ENCODE measurements at places on chromosomes 11 and 22.
A peak's percentile ranks its signal among the peaks of the same experiment; 100 is the strongest.

DNA sequence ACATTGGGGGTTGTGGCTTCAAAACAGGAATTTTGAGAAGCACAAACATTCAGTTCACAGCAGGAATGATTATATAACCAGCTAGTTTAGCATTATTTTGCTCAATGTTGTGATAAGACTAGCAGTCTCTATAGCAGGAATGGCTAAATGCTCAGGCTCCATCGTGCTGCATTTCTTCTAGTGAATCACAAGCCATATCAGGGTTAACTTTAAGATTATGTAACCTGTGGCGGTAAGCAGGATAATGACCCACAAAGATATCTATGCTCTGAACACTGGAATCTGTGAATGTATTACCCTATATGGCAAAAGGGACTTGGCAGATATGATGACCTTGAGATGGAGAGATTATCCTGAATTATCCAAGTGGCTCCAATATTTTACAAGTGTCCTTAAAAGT, 14.8 kb downstream of the FSHB start:
- no peak for DNase-seq

DNA sequence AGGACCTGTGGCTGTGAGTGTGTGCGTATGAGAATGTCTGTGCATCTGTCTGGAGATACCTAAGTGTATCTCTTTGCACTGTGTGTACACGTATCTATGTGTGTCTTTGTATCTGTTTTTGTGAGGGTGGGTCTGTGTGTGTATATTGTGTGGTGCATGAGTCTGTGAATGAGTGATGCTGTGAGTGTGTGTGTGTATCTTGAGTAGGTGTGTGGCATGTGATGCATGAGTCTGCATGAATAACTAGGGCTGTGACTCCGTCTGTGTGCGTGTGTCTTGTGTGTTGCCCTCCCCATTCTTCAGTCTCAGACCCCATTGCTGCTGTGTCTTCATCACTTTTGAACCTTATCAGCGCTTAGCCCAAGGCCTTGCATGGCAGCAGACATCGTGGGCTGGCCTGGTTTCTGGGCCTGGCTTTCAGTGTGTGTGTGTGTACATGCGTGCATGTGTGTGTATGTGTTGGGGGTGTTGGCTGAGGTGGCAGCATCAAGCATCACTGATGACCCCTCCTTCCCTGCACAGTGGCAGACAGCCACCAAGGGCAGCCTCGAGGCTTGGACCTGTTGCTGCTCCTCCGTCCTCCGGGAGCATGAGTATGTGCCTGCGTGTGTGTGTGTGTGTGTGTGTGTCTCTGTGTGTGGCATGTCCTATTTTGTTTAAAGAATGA, 1.4 kb downstream of the SGSM1 start:
- DNase-seq = no peak

DNA sequence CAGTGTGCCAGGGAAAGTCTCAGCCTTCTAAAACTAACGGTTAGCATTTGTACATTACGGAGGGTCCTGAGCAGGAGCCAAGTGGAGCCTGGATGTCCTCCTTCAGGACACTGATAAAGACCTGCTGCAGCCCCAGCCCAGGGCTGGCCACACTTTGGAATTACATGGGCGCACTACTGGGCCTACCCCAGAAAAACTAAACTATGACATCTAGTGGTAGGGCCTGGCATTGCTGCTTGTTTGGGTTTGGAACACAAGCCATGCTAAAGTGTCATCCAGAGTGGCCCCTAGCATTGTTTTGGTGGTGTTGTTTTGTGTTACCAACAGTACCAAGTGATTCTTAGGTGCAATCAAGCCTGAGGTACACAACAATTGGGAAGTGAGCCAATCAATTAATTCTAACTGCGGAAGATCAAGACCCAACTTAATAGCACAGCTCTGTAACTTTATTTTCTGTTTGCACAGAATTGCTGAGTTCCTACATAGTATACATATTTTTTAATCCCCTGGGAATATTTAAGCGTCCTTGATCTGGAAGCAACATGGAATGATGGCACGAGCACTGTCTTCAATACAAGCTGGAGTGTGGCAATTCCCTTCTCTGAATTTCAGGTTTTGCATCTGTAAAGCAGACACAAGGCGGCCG, 340.7 kb downstream of the LARGE1 start:
- DNase-seq = peak; percentile 3

DNA sequence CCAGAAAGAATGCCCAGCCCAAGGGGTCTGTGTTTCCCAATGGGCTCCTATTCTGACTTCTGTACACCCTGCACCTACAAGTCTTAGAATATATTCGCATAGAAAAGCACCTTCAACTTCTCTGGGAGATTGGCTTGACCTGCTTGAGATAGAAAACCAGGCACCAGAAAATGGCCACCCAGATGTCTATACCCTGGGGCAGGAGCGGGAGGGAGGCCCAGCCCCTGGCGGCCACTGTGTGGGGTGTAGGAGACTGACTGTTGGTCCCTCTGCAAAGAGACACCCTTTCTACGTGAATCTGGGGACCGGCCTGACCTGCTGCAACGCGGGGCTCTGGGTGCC, 8.5 kb downstream of the DENND6B start:
- no peak for DNase-seq

- DNase-seq = no peak
These were observed 70.3 kb upstream of the GRK2 start for GRCh38 chr11:67195971-67196456.

- DNase-seq = no peak
These were observed 13.2 kb downstream of the CRTAM start for GRCh38 chr11:122851366-122851966.

DNA sequence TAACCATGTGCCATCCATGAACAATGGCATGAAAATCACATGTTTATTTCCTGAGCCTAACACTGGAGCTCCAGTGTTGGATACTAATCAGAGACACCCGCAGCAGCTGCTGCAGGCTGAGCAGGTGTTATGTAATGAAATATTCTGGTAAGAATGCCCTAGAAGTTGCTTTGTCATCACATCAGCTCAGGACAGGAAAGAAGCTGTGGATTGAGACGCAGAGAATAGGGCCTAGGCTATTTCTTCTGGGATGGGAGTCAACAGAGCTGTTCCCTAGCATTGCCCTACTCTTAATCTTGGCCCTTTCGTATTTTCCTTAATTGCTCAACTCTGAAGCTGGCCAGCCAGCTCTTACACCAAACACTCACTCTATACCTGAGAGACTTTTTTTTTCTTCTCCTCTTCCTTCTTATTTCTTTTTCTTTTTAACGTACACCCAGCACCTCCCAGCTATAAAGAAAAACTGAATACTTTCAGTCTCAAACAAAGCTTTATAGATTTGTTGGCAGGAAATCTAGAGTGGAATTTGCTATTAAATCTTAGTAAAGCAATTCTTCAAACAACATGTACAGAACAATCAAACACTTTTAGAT, 31.9 kb downstream of the RASSF10 start:
- DNase-seq = no peak

DNA sequence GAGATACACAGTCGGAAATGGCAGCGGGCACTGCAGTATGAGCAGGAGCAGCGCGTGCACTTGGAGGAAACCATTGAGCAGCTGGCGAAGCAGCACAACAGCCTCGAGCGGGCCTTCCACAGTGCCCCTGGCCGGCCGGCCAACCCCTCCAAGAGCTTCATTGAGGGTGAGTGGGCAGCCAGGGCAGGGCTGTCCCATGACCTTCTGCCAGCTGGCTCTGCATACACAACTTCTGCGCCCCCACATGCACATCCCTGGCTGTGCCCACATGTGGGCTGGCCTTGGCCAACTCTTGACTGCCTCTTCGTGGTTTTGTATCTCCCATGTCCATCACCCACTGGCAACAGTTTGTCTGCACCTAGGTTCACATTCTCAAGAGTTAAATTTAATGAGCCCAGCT, 81.1 kb downstream of the MORC2 start:
- DNase-seq = no peak

GRCh38 chr11:105827906-105828305, 194.1 kb downstream of the MSANTD4 start:
- no peak for DNase-seq

DNA sequence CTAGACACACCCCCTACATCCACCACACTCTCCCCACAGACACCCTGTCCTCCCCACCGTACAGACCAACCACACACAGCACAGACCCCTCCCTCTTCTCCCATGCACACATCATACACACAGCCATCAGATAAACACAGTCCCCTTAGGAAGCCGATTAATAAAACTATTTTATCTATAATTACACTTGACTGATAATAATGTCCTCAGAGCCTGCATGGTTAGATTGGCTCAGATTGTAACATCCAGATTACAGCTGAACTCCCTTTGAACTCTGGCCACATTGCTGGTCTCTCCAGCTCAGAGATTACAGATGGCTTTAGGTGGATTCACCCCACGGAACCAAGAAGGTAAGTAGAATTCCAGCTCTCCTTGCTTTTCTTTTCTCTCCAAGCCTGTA, 9.5 kb upstream of the ELF5 start:
- no peak for DNase-seq

DNA sequence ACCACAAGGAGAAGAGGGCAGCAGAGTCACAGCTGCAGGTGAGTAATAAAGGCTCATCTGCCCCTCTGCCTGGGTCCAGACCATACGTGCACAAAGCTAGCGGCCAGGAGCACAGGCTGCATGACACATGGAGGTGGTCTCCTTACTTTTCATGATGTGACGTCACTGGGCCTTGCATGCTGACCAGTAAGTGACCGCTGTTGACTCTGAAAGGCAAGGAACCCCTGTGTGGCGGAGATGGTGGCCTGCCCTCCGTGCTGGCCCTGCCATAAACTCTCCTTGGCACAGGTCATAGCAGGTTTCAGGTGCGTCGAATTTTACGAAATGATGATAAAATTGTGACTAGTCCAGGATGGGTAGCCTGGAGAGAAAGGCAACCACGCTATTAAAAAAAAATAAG, 7.6 kb upstream of the PARVG start:
- DNase-seq = no peak

GRCh38 chr11:132907651-132908413, 624.5 kb downstream of the OPCML start:
- DNase-seq = no peak

DNA sequence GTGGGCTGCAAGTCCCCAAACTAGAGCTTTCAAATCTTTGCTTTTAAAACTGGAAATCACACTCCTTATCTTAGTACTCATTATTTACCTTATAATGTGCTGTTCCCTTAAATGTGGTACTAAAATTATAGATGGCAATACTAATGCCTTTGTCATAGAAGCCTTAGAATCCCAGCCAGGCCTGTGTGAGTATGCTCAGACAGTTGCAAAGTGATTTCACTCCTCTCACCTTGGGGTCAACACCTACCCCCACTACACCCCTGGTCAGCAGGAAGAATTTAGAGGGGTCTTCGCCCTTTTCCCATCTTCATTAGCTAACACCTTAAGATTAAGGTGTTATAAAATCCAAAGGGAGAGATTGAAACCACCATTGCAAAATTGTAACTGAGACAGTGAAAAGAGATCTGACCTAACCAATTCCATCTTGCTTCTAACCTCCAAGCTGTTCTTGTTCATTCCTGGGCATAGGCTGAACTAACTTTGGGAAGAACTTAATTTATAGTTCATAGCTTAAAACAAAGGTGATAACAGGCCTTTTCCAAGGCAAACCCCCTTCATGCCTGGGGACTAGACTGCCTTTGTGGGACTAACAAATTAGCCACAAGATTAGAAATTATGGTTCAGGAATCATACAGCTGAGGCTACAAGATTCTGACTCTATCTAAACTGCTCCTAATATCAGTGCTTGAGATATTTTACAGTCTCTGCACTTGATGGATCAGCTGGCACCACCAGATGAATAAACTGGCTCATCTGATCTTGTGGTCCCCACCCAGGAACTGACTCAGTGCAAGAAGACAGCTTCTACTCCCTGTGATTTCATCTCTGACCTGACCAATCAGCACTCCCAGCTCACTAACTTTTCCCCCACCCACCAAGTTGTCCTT, 10.4 kb upstream of the MRPL17 start:
- no peak for DNase-seq

DNA sequence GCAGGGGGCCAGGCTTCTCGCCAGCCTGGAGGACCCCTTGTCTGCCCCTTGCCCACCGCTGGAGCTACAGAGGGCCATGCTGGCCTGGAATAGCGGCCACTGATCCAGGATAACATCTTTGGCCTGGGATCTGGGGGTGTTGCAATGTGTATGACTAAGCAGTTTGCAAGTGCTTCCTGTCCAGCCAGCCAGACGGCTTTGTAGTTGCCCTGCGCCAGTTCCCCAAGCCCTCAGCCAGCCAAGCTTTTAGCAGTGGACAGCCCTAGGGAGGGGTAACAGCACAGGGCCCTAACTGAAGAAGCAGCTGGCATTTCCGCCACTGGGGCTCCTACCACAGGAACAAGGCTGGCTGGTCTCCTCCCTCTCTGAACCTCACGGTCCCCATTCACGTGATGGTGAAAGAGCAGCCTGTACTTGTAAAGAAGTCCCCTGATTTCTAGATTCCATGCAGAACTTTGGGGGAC, 32.1 kb downstream of the UQCR10 start:
- DNase-seq = peak; percentile 54
